Stimulated activated effector memory CD8-positive, alpha-beta T cell treated with anti-CD3 and anti-CD28 coated beads, Interleukin-12 subunit alpha, Interleukin-12 subunit beta, amount 100 ng/mL, for 72 hours (primary cell): ENCODE measurements at places on chromosomes 1 and 21.

- DNase-seq, result no peak
These were observed 1.6 kb downstream of the SLC19A2 start for GRCh38 chr1:169484101-169484500.

- no peak for DNase-seq
These were observed 18.6 kb upstream of the RASAL2 start for GRCh38 chr1:178075333-178075732.

DNA sequence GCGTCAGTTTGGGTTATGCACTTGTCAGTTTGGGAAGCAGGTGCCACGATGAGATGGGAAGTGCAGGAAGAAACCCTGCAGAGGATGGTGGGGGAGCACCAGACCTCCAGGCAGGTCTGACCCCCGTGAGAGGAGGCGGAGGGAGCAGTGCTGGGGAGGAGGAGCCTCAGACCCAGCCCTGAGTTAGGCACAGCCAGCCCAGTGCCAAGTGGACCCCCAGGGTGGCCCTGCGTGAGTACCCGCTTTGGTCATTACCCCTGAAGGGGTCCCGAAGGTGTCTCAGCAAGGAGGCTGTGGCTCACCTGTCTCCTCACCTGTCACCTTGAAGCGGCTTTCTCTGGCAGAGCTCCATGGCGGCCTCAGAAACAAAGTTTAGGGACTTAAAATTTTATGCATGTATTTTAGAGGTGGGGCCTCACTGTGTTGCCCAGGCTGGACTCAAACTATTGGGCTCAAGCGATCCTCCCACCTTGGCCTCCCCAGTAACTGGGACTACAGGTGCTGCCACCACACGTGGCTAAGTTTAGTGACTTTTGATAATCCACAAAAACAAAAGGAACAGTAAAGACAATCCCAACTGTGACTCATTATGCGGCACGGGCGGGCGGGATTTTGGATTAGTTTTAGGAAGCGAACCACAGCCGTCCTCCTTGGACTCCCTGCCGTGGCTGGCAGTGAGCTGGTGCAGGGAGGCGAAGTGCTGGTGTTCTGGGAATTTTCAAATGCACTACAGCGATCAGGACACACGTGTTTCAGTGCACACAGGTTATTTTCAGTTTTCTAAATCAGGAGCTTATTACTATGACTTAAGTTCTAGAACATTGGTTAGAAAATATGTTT lies 4.7 kb downstream of the AGPAT3 start:
- no peak for DNase-seq

DNA sequence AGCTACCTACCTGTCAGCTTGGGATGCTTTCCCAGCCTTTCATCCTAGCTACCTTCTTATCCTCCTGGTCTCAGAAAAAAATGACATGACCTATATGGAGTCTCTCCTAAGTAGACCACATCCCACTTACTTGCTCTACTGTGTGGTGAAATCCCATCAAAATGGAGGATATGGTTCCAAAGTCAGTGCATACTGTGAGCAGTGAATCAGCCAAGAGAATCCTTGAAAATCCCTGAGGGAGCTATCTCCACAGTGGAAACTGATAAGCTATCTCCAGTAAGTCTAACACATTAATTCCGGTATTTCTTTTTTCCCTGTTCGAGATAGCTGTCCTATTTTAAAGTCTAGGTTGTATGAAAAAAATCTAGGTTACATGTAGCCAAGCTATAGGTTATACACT lies 189.7 kb downstream of the FGGY start:
- DNase-seq, result no peak

- DNase-seq, result no peak
These were observed 243.1 kb downstream of the CACNA1E start for GRCh38 chr1:181726320-181727012.

DNA sequence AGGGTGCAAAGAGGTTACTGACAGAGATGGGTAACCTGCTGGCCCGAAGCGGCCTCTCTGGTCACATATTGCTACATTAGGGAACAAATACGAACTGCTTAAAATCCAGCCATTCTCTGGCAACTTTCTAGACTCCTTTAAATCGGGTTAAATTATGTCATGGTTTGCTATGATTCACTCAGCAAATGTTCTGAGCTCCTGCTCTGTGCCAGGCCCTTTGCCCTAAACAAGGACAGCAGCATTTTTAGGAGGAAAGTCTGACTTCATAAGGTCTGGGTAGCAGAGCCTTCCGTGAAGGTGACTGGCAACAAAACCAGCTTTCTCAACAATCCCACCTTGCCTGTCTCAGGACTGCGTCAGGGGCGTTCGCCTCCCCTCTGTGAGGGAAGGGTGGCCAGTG lies 15.4 kb downstream of the ZP4 start:
- no peak for DNase-seq

DNA sequence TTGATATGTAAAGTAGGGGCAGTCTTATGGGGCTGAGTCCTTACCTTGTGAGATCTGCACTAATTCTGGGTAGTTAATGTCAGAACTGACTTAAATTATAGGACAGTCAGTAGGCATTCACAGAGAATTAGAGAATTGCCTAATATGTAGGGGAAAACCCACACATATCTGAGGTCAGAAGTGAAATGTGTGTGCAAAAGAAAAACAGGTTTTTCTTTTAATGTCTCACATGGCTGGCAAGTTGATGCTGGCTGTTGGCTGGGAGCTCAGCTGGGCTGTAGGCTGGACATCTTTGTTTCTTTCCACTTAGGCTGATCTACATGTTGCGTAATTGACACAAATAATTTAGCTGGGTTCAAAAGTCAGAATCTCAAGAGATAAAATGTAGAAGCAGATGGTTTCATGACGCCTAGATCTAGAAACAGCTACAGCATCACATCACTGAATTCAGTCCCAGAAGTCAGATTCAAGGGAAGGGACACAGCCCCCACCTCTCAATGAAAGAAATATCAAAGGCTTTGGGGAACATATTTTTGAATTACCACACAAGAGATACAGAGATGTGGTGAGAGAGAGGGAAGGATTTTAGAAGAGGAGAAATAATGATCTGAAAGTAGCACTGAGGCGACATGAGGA lies 98.9 kb downstream of the TNFSF18 start:
- no peak for DNase-seq

DNA sequence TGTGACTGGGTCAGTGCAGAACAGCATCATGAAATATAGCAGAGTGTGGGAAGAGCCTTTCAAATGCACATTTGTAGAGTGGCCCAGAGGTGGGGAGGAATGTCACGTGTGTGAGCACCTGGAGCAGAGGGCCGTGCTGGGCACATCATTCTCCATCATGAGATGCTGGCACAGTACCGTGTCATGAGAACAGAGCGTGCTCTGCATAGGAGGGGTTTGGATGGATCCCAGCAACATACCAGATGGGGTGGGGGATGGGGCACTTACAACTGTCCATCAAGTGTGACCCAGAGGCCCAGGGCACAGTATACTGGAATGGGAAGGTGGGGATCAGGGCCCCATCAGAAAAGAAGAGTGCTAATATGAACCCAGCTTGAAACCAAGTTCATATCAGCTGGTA lies 182.0 kb downstream of the LMX1A start:
- no peak for DNase-seq

DNA sequence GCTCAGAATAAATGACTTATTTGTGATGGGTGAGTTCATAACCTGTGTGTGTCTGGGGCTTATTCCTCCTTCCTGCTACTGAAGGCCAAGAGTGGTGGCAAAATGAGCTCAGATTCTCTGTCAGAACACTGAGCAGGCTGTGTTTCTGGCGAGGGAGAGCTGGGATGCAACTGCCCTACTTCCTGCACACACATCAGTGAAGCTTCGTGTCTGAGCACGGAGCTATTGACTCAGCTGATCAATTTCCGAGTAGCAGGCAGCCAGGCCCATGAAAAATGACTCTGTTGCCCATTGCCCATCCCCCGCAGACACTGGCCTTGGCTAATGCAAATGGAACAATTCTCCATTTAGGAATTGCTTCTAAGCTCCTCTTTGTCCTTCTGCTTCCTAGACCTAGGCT lies 27.7 kb downstream of the TNR start:
- DNase-seq, result no peak

DNA sequence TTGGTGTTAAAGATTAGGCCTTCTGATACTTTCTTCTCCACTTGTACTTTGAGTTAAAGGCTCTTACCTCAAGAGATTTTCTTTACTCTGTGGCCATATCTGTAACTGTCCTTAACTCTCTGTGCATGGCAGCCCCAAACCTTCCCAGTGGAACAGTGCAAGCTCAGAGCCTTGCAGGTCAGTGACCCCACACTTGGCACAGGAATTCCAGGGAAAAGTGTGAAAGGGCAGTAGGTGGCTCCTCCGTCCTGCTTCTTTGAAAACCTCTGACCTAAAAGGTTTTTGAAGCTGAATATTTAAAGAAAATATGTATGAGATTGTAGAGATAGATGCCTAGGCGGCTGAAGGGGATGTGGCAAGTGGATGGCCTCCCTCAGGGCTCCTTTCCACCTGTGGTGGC lies 26.3 kb downstream of the ITSN1 start:
- DNase-seq, result no peak

- DNase-seq, result no peak
These were observed 480 bp downstream of the CADM3 start for GRCh38 chr1:159171688-159172501.

GRCh38 chr1:172907834-172908326 lies 142.9 kb downstream of the TNFSF18 start:
- no peak for DNase-seq

- no peak for DNase-seq
These were observed 88.3 kb downstream of the COL24A1 start for GRCh38 chr1:86068271-86068721.
